ENCODE measurements at places on chromosomes 2 and 18.

DNA sequence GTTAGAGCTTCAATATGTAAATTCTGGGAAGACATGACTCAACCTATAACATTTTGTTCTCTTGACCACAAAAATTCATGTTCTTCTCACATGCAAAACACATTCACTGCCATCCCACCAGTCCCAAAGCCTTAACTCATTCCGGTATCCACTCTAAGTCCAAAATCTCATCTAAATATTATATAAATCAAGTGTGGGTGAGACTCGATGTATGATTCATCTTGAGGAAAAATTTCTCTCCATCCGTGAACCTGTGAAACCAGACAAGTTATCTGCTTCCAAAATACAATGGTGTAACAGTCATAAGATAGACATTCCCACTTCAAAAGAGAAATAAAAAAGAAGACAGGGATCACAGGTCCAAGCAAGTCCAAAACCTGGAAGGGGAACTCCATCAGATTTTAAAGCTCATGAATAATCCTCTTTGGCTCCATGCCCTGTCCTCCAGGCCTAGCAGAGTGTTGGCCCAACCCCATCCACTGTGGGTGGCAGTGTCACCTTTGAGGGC, 101.3 kb downstream of the RAD51AP2 start:
- no peak for DNase-seq

- DNase-seq: no peak
These were observed 114.4 kb downstream of the CLIP4 start for GRCh38 chr2:29229640-29230039.

- no peak for DNase-seq
These were observed 33.7 kb downstream of the DYSF start for GRCh38 chr2:71486881-71487640.

GRCh38 chr18:47215554-47216138, 35.8 kb downstream of the SKOR2 start:
- no peak for DNase-seq

DNA sequence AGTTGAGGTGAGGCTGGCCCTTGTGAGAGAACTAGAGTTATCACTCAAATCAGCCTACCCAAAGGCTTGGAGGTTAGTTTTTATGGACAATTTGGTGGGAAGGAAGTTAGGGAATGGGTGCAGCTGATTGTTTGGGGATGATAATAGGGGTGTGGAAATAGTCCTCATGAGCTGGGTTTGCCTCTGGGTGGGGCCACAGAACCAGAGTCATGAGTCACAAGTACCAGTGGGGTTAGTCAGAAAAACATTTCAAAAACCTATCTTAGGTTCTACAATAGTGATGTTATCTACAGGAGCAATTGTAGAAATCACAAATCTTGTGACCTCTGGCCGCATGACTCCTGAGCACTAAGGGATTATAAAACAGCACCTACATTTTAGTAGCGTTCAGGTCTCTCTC, 630.1 kb upstream of the PIK3C3 start:
- DNase-seq: no peak

DNA sequence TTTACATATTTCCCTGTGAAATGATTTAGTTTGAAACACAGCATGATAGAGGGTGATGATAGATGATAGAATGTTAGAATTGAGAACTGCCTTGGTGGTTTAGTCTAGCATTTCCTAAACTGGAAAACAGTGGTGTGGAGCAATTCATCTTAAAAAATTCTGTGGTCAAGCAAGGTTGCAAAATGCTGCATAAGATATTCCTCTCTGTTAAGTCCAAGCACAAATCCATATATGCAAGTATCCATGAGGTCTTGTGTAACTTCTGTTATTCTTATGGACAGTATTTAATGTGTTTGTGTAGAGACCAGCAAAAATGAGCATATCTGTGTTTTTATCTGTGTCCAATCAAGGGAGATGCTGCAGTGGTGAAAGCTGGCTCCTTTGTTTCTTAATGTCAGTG, 30.0 kb downstream of the CPS1 start:
- no peak for DNase-seq

- no peak for DNase-seq
These were observed 127.5 kb upstream of the CTAGE1 start for GRCh38 chr18:22545066-22545760.

- DNase-seq: no peak
These were observed 28.9 kb downstream of the ADI1 start for GRCh38 chr2:3490191-3491170.

GRCh38 chr2:221350616-221351015, 221.5 kb downstream of the EPHA4 start:
- no peak for DNase-seq

DNA sequence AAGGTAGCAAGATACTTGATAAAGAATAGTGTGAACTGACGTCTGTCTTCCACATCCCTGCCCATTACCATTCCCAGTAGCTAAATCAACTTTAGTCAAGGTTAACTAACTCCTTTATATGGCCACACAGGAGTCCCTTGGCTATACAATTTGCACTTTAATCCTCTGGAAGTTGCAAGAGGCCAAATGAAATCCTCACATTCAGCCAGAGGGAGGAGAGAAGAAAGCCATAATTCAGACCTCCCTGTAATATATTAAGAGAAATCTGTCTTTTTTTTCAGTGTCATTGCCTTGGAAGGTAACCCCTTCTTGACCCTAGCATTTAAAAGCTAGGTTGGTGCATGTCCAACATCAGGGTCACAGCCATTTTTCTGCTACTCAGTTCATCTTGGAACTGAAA, 317.8 kb downstream of the NRXN1 start:
- DNase-seq: no peak

DNA sequence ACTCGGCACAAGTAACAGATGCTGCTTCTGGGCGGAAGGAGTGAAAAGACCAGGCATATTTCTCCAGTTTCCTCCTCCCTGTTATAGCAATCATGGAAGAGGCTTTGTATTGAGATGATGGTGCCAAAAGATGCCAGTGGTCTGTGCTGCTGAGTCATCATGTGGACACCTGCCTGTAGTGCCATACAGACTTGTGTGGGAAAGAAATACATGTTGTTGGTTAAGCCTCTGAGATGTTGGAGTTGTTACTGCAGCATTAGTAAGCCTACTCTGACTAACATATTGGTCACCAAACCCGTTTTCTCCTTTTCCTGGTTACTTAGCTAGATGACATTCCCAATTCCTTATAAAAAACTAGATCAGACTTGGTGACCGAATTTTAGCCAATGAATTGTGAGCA, 356.9 kb downstream of the ZNF521 start:
- no peak for DNase-seq

DNA sequence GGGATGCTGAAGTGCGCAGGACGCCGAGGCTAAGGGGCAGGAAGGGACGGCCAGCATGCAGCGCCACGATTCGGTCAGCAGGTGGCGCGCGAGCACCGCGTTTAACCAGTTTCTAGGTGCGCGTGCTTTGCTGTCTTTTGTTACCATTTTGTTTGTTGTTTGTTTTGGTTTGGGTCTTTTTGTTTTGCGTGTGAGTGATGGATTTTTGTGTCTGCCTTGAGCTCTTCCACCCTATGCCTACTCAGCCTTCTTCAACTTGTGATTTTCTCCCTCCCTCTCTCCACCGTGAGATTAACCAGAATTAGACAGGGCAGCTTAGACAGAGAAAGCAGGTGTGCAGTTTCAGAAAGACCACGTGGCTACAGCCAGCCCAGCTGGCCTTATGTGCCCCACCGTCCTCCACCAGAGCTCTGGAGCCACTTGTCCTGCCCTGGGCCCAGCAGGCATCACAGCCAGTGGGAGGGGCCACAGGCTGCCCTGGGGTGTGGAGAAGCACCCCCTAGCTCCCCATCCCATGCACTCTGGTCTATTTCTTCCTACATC, 180.2 kb downstream of the RNF144A start:
- DNase-seq: peak; percentile 41

Data from activated naive CD8-positive, alpha-beta T cell treated with anti-CD3 and anti-CD28 coated beads, Interleukin-2, amount 50 U/mL, for 16 hours (primary cell).